ENCODE measurements at places on chromosomes 11 and 22.

- no peak for DNase-seq
Measured at GRCh38 chr11:119223856-119224255, 17.7 kb downstream of the CBL start.

DNA sequence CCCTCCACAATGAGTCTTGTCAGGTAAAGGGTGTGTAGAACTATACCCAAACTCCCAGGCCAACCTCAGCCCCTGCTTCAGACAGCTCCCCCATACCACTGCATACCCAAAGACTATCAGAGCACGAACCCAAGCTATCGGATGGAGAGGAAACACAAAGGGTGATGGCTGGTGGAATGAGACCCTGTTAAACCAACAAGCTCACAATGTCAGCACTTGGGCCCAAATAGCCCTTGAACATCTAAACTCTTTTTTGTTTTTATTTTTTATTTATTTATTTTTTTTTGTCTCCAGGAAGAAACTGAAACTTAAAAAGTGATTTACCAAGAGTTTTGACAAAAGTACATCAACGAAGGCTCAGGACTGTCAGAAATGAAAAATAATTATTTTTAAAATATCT is 10.6 kb downstream of the DGCR2 start:
- DNase-seq, result no peak

DNA sequence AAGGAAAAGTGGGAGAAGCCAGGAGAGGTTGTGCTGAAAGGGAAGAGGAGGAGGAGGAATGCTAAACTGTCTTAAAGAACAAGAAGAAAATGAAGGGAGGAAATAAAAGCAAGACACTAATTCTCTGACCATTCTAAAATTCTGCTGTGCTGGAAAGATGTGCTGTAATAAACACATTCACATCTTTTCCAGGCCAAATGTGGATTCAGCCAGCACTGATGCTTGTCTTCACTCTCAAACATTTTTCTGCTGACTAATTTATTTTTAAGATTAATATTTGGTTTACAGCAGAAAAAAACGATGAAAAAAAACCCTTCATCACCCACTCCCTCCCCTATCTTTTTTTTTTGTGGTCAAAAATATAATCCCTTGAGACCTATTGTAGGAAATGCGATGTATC is 223.6 kb downstream of the SWAP70 start:
- DNase-seq, result no peak

DNA sequence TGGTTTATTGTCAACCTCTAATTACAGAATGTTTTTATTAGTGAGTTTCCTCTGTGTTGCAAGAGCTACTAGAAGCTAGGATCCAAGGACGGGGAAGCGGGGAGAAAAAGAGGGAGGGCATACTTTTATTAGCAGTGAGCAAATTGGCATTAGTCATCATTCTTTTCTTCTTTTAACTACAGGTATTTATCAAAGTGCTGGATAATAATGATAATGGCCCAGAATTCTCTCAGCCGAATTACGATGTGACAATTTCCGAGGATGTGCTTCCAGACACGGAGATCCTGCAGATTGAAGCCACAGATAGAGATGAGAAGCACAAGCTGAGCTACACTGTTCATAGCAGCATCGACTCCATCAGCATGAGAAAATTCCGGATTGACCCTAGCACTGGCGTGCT is 179.7 kb upstream of the MTNR1B start:
- DNase-seq, result no peak

- no peak for DNase-seq
Measured at GRCh38 chr11:85961930-85962363, 106.8 kb downstream of the CCDC83 start.

- DNase-seq, result peak; percentile 21
Measured at GRCh38 chr22:45096256-45096907, 67.3 kb upstream of the NUP50 start.

GRCh38 chr22:31789803-31790202 is 36.0 kb downstream of the DEPDC5 start:
- DNase-seq, result no peak

DNA sequence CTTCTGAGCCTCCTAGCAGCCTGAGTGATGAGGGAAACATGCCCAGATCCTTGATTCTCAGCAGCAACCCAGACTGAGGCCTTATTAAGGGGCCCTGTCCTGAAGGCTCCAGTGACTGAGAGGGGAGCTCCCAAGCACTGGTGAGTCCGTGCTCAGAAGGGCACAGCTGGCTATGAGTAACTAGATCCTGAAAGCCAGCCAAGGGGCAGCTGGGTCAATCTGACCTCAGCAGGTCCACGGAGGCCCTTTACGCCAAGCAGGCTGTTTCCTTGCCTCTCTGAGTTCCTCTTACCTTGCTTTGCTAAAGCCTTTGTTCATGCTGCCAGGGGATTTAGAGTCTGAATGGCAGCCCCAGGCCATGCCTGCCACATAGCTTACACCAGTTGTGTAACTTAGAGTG is 19.3 kb upstream of the MIEF1 start:
- no peak for DNase-seq

DNA sequence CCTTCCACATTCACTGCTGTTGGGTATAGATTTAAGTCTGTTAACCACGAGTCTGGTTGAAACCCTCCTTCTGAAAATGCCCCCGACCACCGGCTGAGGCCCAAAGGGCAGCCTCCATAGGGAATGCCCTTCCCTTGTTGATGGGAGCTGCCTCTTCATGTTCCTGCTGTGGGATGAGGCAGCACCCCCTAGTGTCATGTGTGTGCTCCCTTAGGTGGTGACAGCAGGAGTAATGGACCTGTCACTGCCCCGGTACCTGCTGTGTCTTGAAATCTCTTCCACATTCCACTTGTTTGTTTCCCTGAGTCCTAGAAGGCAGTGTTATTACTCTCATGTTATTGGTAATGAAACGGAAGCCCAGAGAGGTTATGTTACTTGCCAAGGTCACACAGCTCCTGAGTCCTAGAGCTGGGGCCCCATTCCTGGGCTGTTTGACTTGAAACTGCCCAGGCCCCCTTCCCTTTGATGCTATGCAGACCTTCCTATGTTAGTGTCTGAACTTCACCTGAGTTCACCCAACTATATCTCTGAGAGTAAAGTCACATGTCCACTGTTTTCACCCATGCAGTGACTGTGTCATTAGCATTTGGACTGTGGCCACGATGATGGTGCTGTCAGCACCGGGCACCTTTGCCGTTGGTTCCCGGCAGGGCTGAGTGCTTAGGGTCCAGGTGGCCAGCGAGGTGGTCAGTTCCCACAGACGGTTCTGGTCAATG is 234.3 kb downstream of the TBC1D22A start:
- no peak for DNase-seq

GRCh38 chr22:46272762-46273431 is 5.1 kb downstream of the TTC38 start:
- DNase-seq, result no peak

- no peak for DNase-seq
Measured at GRCh38 chr11:74086242-74086884, 77.5 kb upstream of the UCP3 start.

DNA sequence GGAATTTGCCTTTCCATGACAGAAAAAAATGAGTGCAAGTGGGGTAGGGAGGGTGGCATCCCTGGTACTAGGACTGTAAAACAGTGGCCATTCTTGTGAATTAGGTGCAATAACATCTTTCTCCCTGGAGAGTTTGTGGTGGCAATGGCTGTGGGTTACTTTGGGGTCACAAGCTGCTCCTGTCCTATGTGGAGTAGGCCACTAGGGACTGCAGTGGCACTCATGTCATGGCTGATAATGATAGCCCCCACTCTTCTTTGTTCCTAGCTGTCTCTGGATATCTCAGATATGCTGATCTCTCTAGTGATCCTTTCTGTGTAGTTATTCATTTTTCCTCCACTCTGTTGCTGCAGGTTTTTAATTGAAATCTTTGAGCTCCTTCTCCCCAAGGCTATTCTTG is 270.5 kb upstream of the CHORDC1 start:
- DNase-seq, result no peak

GRCh38 chr11:70580036-70580805 is 181.9 kb downstream of the CTTN start:
- DNase-seq, result no peak

- DNase-seq, result no peak
Measured at GRCh38 chr22:44362249-44363012, 49.7 kb upstream of the SHISAL1 start.

DNA sequence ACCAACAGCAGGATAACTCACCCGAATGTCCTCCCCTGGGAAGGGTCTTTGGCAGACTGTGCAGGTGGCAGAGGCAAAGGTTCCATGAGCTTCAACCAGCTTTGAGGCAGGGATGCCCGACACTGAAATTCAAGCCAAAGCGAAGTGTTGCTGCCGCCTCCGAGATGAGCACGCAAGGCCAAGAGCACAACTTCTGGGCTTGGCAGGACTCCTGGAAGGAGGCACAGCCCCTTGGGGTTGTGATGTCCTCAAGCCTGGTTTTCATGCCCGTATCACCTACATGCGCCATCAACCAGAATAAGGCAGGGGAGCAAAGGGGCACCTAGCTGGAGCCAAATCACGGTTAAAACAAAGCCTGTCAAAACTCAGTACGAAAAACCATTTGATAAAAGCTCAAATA is 5.7 kb downstream of the SIRT3 start:
- no peak for DNase-seq

DNA sequence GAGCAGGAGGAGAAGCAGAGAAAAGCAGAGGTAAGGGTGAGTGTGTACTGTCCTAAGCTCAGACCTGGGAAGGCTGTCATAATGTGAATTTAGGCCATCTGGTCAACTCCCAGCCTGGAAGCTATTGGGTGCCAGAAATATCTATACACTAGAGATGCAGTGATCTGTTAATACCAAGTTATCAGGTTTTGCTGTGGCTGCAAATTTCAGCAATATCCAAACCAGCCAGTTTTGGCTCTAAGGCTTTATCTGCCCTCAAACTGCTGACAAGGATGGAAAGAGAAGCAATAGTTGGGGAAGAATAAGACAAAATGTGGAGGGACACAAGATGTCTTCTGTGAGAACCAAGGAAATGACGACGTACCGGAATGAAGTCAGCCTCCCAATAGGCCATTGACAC is 62.9 kb downstream of the CYB5R2 start:
- DNase-seq, result no peak

- peak; percentile 93 for DNase-seq
Measured at GRCh38 chr11:64850979-64851567, 6.6 kb upstream of the CDC42BPG start.

GRCh38 chr11:128530118-128531074 is 57.0 kb downstream of the ETS1 start:
- DNase-seq, result no peak

- no peak for DNase-seq
Measured at GRCh38 chr11:35146711-35147110, 7.7 kb downstream of the CD44 start.

DNA sequence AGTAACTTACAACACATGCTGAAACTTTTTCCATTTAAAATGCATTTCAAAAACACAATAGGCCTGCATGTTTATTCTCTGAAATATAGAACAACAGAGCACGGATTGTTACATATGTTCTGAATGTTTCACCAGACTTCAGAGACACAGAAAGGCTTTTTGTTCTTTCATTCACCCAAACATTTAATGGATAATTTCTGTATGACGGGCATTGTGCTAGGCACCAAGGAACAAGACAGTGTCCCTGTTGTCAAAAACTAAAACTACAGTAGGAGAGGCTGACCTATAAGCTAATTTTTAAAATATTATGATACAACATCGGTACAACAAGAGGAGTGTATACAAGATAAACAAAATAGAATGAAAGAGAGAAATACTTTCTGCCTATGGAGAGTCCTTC is 81.9 kb upstream of the TEAD1 start:
- no peak for DNase-seq

DNA sequence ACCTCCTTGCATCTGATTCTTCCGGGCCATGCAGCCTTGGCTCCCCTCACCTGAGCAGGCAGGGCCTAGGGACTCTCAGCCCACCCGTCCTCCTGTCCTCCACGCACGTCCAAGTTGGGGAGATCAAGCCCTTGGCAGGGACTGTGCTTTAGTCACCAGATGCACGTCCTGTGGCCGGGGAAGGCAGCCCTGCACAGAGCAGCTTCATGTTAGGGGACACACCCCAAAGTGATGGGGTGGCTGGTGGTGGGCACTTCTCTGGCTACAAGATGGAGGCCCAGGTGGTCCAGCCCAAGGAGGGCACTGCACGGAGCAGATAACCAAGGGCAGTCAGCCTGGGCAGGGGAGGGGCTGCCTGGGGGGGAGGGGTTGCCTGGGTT is 1.2 kb downstream of the MUC5B start:
- no peak for DNase-seq

DNA sequence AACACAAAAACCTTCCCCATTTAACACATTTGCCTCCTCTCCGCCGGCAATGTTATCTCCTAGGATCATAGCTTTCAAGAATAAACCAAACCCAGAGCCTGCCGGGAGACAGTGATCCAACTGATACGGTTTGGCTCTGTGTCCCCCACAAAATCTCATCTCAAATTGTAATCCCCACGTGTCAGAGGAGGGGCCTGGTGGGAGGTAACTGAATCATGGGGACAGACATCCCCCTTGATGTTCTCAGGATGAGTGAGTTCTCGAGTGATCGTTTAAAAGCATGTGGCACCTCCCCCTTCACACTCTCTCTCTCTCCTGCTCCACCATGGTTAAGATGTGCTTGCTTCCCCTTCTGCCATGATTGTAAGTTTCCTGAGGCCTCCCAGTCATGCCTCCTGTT is 33.3 kb downstream of the RBFOX2 start:
- no peak for DNase-seq

DNA sequence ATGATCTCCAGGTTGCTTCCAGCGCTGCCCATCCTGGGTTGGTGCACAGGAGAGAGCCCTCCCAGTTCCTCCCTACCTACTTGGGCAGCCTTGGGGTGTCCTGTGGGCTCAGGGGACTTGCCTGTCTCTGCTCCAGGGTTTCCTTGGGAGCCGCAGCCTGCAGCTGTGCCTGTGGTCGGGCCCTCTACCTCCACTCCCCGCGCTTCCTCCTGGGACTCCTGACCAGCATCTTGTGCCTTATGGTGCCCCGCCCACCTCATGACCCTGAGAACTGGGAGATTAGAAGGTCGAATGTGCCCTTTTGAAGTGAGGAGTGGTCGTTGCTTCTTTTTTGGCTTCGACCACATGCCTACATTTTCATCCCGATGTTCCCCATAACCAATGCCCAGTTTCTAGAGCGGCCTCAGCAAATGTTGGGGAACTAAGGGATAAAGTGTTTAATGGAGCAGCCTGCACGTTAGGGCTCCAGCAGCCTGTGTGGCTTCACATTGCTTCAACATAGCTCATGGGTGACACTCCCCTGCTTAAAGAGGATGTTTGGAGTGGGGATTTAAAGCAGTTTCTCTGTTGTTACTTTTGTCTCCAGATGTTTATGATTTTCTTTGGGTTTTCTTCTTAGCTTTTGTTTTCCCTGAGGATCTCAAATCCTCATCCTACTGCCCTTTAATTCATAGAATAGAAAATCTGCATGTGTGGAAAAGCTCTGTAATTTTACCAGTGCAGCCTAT is 248.8 kb downstream of the TBC1D22A start:
- DNase-seq, result no peak

Data from stimulated activated naive B cell treated with anti-CD40 and anti-IgM and Interleukin-4, amounts not matched to agents 10 μg/mL and 1 μg/mL and 100 μg/mL, for 72 hours (primary cell).